ENCODE measurements at places on chromosomes 3 and 15.

DNA sequence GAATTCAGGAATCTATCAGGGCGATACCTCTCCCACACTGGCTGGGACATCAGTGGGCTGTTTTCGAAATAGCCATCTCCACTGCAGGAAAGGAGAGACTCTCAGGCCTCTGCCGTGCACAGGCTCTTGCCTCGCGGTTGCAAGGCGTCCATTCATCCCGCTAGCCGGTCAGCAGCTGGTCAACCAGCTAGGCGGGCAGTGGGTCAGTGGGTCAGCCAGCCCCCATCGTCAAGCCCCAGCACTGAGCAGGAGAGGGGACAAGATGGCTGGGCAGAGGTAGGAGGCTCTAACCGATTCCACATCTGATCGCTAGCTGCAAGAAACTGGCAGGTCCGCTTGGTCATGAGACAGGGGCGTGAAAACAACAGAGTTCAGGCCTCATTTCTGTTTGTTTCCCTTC is 45.1 kb downstream of the MUC4 start:
- no peak for DNase-seq

DNA sequence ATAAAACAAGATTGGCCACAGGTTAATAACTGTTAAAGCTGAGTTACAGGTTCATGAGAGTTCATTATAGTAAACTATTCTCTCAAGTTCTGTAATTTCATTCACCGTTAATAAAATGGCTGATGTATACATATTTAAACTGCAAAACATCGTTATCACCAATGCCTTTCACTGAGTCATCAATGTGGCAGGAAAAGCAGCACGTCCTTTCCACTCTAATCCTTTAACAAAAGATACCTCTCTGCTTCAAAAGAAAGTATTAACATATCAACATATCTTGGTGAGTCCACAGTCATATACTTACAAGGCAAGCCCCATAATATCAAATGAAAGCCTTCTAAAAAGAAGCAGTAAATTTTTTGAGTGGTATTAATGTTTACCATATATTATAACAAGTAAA is 54.5 kb downstream of the UACA start:
- no peak for DNase-seq

DNA sequence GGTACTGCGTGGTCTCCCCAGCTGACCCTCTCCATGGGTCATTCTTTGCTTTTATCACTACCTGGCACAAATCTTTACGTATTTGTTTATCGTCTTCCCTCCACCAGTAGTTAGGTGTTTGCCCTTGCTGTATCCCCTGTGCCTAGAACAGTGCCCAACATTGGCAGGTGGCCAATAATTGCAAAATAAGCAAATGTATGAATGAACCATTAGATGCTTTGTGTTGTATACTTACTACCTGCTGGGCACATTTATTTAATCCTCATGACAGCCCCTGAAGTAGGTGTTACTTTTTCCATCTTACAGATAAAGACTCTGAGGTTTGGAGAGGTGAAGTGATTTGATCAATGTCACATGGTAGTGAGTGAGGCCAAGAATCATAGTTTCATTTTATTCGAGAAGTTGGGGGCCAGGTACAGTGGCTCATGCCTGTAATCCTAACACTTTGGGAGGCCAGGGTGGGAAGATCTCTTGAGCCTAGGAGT is 2.0 kb upstream of the TWF2 start:
- DNase-seq, result no peak

DNA sequence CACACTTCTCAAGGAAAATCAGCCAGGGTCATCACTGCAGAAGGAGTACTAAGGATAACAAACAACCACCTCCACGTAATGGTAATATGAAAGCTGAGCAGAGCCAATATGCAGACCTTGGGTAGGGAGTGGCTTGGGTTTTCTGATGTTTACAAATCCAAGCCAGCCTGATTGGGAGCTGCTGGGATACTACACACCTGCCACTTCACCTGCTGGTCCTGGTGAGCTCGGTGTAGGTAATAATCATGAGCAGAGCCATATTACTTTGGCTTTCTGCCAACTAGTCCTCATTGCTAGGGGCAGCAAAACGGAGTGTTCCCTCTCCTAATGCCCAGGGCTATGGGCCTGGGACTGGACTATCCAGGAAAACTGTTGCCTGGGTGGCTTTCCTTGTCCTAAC is 433.5 kb upstream of the PPP2R3A start:
- peak; percentile 72 for DNase-seq

DNA sequence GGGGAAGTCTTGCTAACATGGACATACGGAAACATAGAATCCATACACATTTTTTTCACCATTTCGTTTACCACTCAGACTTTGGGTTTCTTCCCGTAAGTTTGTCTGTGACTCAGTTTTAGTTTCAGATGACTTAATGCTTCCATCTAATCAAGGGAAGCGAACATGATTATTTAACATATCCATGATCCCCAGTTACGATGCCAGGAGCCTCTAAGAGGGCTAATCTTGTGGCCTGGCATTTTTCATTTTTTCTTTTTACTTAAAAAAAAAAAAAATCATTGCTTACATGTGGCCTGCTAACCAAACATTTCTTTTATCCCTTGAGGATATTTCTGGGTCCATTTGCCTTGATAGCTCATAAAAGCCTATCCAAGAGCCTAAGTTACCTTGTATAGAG is 20.2 kb upstream of the PLOD2 start:
- no peak for DNase-seq

DNA sequence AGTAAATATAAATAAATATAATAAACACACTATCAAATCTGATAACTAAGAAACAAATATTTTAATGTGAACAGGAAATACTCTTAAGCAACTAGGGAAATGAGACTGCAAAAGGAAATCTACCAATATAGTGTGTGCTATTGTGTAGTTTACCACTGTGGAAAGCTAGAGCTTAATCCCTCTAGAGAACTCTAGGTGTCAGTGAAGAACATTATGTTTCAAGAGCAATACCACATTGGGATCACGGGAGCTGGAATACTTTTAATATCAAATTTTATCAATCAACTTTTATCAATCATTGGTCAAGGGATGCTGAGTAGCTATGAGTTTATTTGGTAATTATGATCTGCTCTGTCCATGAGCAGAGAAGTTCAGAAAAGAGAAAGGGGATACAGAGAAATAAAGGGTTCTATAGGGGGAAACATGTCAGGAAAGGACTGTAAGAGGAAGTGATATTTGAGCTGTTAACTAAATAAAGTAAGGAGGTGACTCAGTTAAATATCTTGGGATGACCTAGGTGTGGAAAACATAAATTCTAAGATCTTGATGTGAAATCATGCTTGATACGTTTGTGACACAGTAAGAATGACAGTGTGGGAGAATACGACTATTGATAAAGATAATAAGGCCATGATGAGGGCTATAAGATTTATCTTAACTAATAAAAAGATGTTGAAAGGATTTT is 762.2 kb upstream of the ALCAM start:
- no peak for DNase-seq

GRCh38 chr3:106534206-106534605 is 665.4 kb upstream of the CBLB start:
- DNase-seq, result no peak

DNA sequence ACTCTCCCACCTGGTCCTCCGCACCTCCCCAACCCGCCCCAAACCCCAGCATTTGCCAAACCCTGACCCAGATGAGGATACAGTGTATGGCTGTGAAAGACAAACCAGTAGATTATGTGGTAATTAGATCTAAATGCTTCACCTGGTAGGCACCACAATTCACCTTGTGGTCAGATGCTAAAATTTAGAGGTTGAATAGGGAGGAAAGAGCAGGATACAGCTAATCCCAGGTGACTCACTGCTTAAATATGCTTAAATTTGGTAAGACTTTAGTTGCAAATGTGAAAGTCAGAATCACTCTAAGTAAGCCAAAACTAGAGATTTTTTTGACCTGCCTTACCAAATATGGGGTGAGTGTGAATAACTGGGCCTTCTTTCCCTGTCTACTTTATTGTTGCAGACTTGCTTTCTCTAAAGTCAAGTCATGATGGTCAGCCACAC is 105.5 kb downstream of the MME start:
- DNase-seq, result no peak

GRCh38 chr3:194489736-194490612 is 3.2 kb upstream of the ATP13A3 start:
- DNase-seq, result no peak

- no peak for DNase-seq
Observed at GRCh38 chr3:188689101-188689574, 482.6 kb upstream of the TPRG1 start.

- DNase-seq, result no peak
Observed at GRCh38 chr15:27490867-27491595, 520.0 kb downstream of the GABRG3 start.

DNA sequence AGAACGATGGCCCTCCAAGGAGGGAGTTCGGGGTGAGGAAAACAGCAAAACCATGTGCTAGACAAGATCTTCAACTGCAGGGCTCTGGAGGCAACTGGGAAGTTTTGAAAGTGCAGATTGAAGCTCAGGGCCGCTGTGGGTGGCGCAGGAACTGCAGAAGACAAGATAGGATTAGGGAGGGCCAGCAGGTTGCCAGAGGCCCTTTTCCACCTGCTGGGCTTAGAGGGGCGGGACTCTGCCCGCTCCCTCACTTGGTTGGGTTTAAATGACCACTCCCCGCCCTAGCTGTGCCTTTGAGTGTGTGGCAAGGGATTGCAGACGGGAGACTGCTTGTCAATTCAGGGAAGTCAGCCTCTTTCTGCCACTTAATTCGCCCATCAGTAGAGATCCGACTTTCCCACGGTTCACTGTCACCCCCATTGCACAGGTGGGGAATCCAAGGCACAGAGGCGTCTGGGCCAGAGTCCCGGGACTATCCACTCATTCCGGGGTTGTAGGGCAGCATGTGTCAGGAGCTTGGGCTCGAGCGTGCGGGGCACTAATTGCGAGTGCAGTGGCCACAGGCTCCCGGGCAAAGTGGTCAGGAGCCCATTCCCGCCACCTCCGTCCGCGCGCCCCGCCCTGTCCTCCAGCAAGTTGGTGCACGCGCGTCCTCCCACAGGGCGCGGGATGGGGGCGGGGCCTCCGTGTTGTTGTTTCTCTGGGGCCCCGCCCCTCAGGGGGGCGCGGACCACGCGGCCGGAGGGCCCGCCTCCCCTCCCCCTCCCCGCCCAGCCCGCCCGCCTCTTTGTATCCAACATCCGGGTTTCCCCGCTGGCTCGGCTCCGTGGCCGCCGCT is at the start of gene ACVR2B:
TSS of gene ACVR2B (plus strand) at position 816 of the 838 bp plus-strand sequence. CDS start 433 bp downstream, outside the sequence.
- peak; percentile 24 for DNase-seq

DNA sequence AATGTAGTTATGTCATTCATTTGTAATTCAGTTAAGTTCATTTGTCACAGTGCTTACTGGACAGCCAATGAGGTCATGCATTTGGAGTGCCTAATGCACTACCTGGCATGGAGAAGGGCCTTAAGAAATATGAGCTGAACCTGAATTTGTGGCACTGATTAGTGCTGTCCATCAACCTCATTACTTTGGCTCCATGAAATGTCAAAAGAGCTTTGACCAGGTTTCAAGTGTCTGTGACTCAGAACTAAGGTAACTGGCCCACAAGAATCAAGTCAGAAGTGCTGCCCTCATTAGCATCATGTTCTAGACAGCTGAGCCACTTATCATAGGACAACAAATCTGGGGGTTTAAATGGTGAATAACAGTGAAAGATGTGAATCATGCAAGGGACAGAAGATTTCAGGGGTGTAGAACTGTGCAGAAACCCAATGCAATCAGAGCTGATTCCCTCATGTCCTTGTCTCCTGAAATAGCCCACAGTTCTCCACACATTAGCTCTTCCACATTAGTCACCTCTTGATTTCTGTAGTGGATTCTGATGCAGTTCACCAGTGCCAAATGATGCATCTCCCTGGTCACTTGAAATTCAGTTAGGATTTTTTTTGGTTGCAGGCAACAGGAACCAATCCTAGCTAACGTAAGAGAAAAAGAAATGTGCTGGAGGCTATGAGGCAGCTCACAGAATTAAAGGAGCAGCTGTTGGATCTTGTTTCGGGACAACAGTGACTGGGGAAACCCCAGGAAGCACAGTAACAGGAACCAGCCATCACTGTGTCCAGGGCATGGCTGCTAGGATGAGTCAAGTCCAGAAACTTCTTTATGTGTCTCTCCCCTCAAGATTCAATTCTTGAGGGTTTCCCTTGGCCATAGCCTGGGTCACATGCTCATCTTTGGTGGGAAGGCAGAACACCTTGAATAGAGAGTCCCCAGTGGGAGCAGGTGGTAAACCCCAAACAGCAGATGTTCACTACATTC is 38.7 kb downstream of the CHST2 start:
- DNase-seq, result no peak

DNA sequence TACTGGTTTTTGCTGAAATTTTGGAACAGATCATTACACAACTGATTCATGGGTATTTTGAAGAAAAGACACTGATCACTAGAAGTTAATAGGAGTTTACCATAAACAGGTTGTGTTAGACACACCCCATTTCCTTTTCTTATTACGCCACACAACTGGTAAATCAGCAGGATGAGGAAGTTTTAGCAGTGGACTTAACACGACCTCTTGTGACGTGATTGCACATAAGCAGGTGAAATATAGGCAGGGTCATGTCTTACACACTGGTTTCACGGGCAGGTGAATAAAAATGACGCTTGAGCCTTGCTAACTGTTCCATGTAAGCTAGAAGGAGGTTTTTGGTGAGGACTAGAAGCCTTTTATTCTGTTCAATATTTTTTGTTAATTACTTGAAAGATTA is 27.1 kb upstream of the TPRG1 start:
- DNase-seq, result no peak

GRCh38 chr3:30356866-30357753 is 249.3 kb upstream of the TGFBR2 start:
- DNase-seq, result no peak

DNA sequence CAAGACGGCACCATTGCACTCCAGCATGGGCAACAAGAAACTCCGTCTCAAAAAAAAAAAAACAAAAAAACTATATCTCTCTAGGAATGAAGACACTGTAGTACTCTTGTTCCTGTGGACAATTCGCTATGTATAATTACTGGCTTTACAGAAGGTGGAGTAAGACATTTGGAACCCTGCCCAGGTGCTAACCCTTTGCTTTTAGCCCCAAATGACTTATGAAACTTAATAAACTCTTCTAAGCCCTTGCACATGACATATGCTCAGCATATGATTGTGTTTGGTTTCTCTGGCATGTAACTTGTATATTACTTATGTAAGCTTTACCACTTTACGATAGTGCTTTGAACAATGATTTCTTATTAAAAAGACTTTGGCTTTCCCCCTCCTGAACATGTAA is 27.3 kb upstream of the PRTG start:
- no peak for DNase-seq

GRCh38 chr3:48607519-48607918 is 1.9 kb downstream of the UQCRC1 start:
- DNase-seq, result no peak

DNA sequence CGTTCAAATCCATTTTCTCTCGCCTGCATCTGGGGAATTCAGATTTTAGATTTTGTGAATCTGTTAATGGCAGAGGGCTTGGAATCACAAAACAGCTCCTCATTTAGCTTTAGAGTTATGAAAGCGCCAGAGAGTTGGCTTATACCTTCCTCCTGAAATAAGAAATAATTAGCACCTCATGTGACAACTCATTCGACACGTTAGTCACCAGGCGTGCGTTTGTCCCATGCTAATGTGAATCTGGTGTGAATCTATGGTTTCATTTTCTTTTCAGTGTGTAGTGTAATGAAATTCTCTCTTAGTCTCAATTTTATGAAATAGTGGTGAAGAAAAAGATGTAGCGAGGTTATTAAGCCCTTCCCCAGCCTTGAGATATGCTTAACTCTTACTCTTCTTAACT is 89.4 kb downstream of the EDEM1 start:
- DNase-seq, result no peak

All from NCI-H1417 treated with DMSO at 0.1 percent for 48 hours (cell line).